ENCODE measurements at places on chromosomes 5 and 9.

DNA sequence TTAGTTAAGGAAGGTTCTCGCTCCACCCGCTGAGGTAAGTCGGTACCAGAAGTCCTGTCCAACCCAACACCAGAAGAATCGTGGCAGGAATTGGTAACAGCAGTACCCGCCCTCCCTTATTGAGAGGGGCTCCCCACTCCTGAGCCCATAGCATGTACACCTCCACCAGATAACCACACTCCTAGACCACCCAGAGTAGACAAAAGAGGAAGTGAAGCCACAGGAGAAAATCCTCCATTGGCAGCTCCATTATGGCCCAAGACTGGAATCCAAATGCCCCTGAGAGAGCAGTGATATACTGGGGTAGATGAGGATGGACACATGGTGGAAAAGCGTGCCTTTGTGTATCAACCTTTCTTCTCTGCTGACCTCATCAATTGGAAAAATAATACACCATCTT lies 106.1 kb upstream of the EPB41L4A start:
- DNase-seq: no peak

- DNase-seq: no peak
Observed at GRCh38 chr5:134175921-134176510, 734 bp downstream of the SKP1 start.

- DNase-seq: no peak
Observed at GRCh38 chr9:18890372-18890771, 142.6 kb downstream of the SAXO1 start.

GRCh38 chr5:122062205-122062604 lies 15.9 kb downstream of the LOX start:
- no peak for DNase-seq

GRCh38 chr5:122019919-122020590 lies 58.0 kb downstream of the LOX start:
- DNase-seq: no peak

GRCh38 chr5:4875942-4876341 lies 264.2 kb upstream of the ADAMTS16 start:
- no peak for DNase-seq

GRCh38 chr5:39934830-39935229 lies 510.1 kb upstream of the DAB2 start:
- DNase-seq: no peak

- no peak for DNase-seq
Observed at GRCh38 chr9:6428940-6429889, 16.2 kb downstream of the UHRF2 start.

- DNase-seq: no peak
Observed at GRCh38 chr9:115845648-115846312, 307.8 kb upstream of the PAPPA start.

DNA sequence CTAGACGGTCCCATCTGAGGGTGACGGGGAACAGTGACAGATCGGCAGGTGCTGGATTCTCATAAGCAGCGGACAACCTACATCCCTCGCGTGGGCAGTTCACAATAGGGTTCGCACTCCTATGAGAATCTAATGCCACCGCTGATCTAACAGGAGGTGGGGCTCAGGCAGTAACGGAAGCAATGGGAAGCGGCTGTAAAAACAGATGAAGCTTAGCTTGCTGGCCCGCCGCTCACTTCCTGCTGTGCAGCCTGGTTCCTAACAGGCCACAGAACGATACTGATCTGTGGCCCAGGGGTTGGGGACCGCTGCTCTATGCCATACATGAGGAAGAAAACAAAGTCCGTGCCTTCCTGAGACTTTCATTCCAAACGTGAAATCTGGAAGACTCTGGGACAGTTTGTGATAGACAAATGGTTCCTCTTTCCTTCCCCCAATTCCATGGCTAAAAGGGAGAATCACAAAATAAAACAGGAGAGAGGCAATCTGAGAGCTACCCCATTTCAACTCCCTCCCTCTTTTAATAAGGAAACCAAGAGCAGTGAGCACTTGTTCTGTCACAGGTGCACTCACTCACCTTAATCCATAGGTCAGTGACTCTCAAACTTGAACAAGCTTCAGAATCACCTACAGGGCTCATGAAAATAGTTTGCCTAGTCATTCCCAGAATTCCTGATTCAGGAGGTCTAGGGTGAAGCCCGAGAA lies 12.1 kb downstream of the PDCL start:
- no peak for DNase-seq

DNA sequence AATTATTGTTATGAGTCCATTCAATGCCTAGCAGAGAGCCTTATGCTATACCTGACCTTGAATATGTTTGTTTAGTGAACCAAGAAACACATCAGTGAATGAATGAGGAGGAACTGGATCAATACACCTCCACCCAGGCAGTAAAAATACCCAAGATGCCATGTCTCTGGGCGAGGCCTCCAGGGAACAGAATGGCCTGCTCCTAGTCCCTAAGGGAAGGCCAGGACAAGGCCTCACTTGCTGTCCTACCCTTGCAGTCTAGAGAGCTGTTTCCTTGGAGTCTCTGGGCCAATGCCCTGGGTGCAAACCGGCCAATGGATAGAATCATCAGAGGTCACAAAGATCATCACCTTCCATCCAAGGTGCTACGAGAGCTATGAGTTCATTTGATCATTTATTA lies 26.1 kb downstream of the TNIP1 start:
- no peak for DNase-seq

DNA sequence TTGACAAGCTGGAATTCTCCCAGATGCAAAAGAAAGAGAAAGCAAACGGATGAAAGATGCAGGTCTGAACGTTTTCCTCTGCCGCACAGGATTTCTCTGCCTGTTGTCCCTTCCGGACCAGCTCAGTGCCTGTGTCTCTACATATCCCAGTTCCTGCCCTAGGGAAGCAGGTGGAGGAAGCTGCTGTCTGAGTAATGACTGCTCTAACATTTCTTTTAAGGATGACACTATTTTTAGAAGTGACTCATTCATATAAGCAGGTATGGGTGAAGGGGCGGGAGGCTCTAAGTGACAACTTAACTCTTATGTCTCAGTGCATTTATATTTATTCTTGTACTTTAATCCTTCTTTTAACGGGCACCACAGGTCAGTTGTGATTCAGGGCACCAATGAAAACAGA lies 128.8 kb downstream of the SLC24A2 start:
- no peak for DNase-seq

GRCh38 chr5:149027636-149028035 lies 35.2 kb downstream of the SH3TC2 start:
- no peak for DNase-seq

DNA sequence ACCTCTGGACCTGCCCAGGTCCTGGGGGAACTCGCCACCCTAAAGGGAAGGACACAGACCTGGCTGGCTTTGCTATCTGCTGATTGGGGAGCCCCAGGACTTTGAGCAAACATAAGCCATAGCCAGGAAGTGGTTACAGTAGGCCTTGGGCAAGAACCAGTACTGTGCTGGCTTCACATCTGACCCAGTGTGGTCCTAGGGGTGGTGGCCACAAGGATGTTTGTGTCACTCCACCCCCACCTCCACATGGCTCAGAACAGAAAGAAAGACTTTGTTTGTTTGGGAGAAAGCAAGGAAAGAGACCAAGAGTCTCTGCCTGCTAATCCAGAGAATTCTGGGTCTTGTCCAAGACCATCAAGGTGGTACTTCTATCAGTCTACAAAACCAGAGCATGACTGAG lies 334.2 kb downstream of the SPOCK1 start:
- DNase-seq: no peak

DNA sequence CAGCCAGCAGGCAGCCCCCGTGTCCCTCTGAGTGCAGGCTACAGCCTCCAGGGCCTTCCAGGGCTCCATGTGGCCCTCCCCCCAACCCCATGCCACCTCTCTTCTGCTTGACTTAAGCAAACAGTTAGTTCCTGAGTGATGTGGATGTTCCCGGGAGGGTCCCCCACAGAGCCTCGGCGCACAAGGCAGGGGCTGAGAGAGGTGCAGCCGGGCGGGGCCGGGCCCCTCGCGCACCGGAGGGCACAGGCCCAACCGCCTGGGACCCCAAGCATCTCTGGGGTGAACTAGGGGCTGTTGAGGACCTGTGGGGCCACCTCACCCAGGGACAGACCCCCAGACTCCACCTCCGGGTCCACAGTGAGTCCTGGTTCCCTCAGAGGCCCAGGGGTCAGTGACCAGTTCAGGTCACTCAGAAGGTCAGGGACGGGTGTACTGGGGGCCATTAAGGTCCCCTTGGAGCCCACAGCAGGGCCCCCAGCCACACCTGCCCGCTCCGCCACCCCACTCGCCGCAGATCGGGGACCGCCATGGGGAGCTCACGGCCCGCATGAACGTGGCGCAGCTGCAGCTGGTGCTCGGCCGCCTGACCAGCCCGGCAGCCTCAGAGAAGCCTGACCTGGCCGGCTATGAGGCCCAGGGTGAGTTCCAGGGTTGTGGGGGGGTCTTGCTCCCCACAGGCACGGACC lies 13.2 kb downstream of the GPSM1 start:
- no peak for DNase-seq

DNA sequence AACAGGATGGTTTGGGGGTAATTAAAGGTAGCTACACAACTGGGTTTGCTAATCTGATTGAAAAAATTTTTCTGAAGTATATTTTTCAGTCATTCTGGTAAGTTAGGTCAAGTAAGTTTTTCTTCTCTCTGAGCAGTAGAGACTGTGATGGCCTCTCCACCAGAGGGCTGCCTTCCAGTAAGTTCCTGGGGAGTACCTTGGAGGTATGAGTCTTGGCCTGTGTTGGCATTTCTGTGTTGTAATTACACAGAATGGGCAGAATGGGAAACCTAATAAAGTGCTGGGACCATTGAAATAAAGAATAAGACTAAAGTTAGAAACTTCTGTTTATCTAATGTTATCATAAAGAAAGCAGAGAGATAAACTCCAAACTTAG lies 430.8 kb downstream of the ARHGEF28 start:
- DNase-seq: no peak

- no peak for DNase-seq
Observed at GRCh38 chr5:2797981-2798380, 46.5 kb upstream of the IRX2 start.

DNA sequence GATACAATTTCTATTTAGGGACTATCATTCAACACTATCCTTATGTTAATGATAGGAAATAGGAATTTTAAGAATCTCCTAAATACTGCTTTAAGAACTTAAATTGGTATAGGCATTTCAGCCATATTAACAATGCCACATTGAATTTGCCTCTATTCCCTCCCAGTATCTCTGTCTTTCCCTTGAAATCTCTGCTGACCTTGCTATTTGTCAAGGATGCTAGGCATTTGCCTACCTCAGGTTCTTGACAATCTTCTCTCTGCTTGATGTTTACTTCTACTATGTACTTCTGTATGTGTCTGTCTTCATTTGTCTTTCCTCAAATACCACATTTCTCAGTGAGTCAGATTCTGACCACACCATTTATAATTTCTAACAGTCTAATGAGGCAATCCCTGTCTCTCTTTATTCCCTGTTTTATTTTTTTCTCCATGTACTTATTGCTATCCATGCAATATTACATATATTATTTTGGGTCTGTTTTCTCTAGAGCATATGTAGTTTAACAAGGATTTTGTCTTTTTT lies 1461.4 kb upstream of the CDH9 start:
- DNase-seq: no peak

- no peak for DNase-seq
Observed at GRCh38 chr5:178993955-178994579, 1.1 kb downstream of the GRM6 start.

GRCh38 chr9:109289931-109290330 lies 30.9 kb downstream of the EPB41L4B start:
- no peak for DNase-seq

DNA sequence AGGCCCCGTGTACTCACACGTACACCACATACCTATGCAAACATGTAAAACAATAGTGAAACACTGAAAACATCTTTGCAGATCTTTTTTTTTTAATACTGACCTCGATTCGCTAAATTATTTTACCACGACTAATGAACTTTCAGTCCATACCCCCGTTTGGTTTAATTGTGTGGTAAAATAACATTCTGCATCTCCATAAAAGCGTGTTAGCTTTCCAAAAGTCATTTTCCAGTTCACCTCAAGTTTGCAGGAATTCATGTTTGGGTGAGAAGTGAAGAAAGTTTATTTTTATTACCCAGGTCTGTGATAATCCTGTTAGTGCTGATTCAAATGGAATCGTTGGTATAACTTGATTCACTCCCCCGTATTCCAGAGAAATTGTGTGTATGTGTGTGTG lies 652 bp downstream of the ARSK start:
- DNase-seq: no peak

DNA sequence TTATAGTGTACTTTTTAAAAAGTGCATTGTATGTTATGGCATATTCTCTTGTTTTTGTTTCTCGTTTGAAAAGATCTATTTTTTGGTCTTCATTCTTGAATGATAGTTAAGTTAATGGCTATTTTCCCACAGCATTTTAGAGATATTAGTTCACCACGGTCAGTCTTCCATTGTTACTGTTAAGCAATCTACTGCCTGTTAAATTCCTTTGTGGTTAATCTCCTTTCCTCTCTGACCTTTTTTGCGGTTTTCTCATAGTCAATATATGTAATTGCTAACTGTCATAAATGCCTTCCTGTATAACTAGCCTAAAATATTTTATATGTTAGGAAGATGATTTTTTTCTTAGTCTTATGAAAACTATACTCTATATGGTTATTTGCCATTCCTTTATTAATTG lies 250.8 kb upstream of the FBXL7 start:
- DNase-seq: no peak

GRCh38 chr5:78827725-78828124 lies 157.4 kb downstream of the ARSB start:
- DNase-seq: no peak

GRCh38 chr5:102295534-102296177 lies 428 bp downstream of the SLCO4C1 start:
- no peak for DNase-seq

GRCh38 chr5:143691945-143692290 lies 120.0 kb upstream of the HMHB1 start:
- no peak for DNase-seq

DNA sequence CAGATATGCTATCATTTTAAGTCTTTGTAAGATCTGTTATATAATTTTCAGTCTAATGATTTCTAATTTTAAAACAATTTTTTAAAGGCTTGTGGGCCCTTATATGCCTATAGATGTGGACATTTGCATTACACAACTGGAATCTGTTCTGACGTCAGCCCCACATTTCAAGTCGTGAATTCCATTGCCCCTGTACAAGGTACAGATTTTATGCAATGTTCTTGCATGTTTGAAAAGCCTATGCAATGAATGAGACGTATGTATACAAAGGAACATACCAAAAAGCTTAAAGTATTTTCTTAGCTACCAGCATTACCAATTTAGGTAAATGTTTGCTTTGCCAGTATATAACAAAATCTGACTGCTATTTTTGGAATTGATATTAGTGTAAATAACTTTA lies 77.2 kb downstream of the ITGA1 start:
- DNase-seq: no peak

DNA sequence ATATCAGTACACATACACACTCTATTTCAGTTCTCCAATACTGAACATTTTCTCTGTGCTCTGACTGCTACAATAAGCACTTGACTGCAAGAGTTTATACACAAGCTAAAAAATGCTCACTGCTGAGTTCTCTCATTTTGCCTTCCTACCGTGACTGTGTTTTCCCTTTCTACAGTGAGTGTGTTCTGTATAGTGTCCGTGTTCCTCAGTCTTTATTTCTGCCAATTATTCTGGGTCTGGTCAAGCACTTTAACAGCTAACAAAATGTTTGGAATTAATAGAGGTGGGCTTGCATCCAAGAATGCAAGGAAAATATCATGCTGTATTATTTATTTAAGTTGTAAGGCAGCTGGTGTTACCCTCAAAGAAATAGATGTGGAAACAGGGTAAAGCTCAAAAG lies 217.0 kb upstream of the NREP start:
- no peak for DNase-seq

All from activated CD8-positive, alpha-beta memory T cell treated with anti-CD3 and anti-CD28 coated beads for 4 hours (primary cell).